ENCODE measurements at places on chromosomes 4 and X.

DNA sequence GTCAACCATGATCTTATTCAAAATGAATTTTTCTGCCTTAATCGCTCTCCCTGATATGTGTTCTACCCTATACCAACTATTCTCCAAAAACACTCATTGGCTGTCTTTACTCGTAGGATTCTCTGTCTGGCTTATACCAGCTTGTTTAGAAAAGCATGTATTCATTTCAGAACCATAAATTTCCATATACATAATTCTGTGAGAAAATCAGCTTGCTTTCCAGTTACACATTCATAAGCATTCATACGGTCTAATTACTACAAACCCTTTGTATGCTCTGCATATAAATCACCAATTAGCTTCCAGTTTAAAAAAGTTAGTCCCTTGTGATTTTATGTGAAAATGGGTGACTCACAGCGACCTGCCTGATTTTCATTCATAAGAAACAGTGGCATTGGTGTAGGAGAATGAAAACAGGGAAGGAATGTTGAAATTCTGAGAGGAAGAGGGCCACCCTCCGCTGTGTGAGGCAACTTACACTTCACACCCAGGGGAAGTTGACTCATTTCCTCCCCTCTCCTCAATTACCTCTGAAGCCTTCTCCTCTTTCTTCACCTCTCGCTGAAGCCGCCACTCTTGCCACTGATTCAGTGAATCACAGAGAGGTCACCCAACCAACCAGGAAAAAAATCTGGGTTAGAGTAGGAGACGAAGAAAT lies 63.3 kb downstream of the MEPE start:
- H3K27ac ChIP-seq = no peak overlapping the region
- H3K36me3 ChIP-seq = no peaks in the 10 kb centered on the region
- no peak for DNase-seq
- H3K4me3 ChIP-seq = no peak overlapping the region

DNA sequence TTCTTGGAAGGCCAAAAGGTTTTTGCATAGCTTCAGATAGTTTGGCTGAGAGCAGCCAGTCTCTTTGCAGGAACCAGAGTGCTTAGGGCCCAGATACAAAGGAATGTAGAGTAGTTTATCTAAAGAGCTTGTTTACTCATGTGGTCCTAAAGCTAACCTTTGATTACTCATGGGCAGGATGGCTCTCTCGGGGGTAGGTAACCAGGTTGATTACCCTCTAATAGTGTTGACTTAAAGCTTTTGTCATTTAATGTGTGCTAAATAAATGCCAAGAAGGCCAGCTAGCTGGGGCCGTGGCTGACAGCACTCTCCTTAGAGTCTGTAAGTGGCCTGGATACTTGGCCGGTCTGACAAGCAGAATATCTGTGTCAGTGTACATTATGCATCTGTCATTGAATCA lies 69.7 kb upstream of the MAGEB16 start:
- H3K36me3 ChIP-seq = no peaks in the 10 kb centered on the region
- no peaks in the 10 kb centered on the region for H3K4me1 ChIP-seq
- no peak for DNase-seq
- H3K27ac ChIP-seq = no peak overlapping the region
- no peak overlapping the region for H3K4me3 ChIP-seq

GRCh38 chr4:26372525-26373172 lies 51.8 kb downstream of the RBPJ start:
- no peak overlapping the region for H3K27ac ChIP-seq
- no peak for DNase-seq
- H3K27me3 ChIP-seq = no peaks in the 10 kb centered on the region
- no peaks in the 10 kb centered on the region for H3K36me3 ChIP-seq
- no peak overlapping the region for H3K4me3 ChIP-seq

- no peak for DNase-seq
- H3K4me3 ChIP-seq = no peak overlapping the region
- no peaks in the 10 kb centered on the region for H3K27me3 ChIP-seq
- no peaks in the 10 kb centered on the region for H3K36me3 ChIP-seq
- peaks cover 18% of the 10 kb centered on the region for H3K4me1 ChIP-seq
Observed at GRCh38 chr4:185786422-185786821, 25.6 kb downstream of the SORBS2 start.

DNA sequence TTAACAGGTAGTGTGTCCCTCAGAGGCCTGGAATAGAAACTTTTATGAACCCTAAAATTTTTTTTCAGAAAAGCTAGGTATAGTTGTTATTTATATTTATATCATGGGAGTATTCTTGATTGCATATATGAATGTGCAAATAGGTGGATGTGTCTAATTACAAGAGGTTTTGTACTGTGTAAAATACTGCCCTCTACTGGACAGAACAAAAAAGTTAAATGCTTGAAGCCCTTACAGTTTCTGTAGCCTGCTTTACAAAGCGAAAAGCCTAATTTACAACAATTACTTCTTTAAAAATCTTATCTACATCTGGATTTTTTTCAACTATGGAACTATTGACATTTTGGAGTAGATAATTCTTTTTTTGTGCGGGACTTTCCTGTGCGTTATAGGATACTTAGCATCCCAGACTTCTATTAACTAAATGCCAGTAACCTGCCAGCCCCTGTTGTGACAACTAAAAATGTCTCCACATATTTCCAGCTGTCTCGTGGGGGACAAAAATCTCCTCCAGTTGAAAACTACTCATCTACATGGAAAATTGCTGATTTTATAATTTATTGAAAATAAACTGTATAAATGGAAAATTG lies 35.1 kb downstream of the ENPEP start:
- no peak for DNase-seq
- H3K27me3 ChIP-seq = no peaks in the 10 kb centered on the region
- no peak overlapping the region for H3K27ac ChIP-seq
- H3K36me3 ChIP-seq = no peaks in the 10 kb centered on the region
- H3K4me1 ChIP-seq = no peaks in the 10 kb centered on the region

DNA sequence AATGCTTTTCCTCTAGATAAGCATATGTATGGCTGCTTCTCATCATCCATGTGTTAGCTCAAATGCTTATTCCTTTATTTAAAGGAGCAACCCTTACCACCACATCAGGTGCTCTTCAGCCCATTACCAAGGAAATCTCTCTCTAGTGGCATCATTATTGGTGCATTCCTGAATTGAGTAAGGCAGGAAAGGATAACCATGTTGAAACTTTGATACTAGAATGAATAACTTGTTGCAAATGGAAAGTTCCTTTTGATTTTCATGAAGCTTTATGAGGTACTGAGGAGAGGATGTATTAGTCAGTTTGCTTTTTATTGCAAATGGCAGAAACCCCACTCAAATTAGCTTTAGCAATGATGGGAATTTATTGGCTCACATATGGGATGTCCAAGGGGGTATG lies 212.3 kb upstream of the FGF13 start:
- DNase-seq = no peak
- H3K27me3 ChIP-seq = peaks cover 8% of the 10 kb centered on the region
- H3K36me3 ChIP-seq = no peaks in the 10 kb centered on the region
- no peak overlapping the region for H3K27ac ChIP-seq
- H3K4me1 ChIP-seq = no peaks in the 10 kb centered on the region
